ENCODE measurements at places on chromosomes 11 and 22.

GRCh38 chr11:46107780-46108179 lies 13.5 kb downstream of the PHF21A start:
- DNase-seq = no peak

- no peak for DNase-seq
Observed at GRCh38 chr22:24035296-24035695, 24.2 kb downstream of the CABIN1 start.

GRCh38 chr11:13874597-13874996 lies 87.9 kb upstream of the SPON1 start:
- no peak for DNase-seq

DNA sequence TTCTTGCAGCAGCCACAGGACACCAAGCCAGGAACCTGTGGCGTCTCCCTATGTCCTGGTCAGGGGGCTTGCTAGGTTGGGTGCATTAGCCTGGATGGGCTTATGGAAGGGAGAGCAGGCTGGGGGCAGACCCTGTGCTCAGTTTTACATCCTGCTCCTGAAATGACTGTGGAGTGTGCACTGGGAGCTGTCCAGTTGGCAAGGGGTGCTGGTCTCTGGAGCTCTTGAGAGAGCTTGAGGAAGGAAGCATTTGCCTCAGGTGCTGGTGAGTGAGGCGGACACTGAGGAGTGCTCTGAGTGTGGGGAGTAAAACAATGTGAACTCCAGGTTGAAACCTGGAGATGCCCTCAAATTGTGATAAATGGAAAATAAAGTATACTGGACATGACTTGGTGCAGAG lies 3.4 kb downstream of the SCGB1D4 start:
- DNase-seq = peak; percentile 13

DNA sequence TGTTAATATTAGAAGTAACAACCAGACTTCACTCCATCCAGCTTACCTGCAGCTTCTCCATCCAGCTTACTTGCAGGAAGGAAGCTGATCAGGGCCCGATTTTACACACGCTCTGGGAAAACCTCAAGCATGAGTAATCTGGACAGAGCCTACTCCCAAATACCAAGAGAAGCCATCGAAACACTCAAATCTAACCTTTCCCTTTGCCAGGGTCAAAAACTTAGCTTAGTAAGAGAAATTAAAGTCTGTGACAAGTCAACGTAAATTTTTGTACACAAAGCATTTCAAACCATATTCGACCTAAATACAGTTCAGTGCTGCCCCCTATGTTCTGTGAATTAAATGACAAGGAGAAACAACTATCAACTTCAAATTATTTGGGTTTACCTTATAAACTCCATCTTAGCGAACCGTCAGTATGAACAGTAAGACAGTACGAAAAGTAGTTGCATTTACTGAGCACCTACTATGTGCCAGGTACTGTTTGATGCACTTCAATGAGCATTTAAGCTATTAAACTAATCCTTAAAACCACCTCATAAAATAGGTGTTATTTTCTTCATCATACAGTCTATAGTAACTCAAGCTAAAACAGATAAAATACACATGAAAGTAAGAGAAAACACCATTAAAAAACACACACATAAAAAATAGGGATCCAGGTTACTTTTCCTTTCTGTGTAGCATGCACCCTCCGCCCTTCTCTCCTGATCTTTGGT lies 36.9 kb downstream of the ARFGAP3 start:
- peak; percentile 30 for DNase-seq

DNA sequence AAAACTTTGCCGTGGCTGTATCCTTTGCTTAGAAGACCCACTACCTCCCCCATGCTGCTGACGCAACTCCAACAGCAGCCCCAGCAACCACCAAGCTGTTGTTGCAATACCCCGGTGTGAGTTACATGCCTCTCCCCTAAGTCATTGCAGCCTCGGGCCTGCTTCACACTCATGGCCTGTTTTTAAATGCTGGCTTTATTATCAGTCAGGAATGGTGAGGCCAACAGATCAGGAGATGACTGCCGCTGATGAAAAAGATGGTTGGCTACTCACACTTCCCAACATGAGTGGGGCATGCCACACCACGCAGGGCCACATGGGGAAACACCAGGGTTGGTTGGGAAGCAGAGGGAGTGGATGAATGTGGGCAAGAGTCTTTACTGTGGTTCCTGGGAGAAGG lies 171.5 kb upstream of the SYT13 start:
- no peak for DNase-seq

GRCh38 chr11:126333142-126333541 lies 22.3 kb upstream of the ST3GAL4 start:
- no peak for DNase-seq

- no peak for DNase-seq
Observed at GRCh38 chr11:129417458-129417857, 41.8 kb downstream of the BARX2 start.

DNA sequence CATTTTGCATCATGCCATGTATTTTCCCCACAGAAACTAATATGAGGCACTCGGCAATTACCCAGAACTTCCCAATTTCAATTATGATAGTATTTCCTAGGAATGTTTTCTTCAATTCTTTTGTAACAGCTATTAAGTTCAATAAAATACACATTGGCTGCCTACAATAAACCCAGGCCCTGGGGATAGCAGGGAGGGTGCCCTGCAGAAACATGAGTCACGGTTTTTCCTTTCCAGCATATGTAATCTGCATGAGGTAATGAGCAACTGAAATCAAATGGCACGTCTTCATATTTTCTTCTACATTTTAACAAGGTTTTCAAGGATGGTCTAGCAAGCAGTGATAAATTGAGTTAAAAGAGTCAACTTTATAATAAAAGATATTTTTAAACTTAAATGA lies 32.0 kb downstream of the GUCY1A2 start:
- no peak for DNase-seq

- no peak for DNase-seq
Observed at GRCh38 chr11:104650234-104650633, 248.0 kb downstream of the CASP12 start.

GRCh38 chr11:117706322-117706814 lies 90.6 kb downstream of the DSCAML1 start:
- no peak for DNase-seq

DNA sequence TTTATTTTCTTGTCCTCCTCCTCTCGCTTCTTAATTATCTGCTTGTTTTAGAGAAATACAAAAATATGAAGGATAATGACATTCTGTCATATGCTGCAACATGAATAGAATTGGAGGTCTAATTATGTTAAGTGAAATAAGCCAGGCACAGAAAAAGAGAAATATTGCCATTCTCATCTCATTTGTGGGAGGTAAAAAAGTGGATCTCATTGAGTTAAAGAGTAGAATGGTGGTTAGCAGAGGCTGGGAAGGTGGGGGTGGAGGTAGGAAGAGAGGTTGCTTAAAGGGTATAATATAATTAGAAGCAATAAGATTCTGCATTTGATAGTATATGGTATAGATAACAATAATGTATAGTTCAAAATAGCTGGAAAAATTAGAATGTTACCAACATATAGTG lies 231.3 kb downstream of the JRKL start:
- no peak for DNase-seq

DNA sequence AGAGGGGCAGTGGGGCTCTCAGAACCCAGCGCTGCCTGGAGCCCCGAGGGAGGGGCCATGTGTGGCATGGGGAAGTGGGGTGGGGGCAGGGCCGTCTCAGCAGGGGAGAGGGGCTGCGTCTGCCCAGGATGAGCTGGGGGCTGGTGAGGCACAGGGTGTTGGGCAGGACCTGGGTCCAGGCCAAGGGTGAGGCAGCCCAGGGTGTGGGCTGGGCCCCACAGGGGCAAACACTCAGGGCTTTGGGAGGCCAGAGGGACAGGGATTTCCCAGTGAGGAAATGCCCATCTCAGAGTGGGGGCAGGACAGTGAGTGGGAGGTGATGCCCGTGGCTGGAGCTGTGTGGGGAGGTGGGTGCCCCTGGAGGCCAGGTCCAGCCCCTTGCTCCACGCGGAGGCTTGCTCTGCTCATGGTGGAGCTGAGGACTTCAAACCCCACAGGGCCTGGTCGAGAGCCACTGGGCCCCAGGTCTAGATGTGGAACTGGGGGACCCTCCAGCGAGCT lies 5.4 kb downstream of the PLXNB2 start:
- no peak for DNase-seq

DNA sequence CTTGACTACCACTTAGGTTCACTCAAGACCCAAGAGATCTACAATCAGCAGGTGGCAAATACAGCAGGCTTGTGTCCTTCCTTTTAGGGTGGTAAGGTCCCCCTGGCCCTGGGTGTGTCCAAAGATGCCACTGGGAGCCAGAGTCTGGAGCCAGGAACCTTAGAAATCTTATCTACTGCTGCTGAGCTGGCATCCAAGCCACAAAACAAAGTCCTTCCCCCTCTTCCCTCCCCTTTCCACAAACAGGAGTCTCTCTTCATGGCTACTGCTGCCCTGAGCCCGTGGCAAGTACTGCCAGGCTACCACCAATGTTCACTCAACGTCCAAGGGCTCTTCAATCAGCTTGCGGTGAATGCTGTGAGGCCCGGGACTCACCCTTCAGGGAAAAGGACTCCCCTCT lies 21.4 kb upstream of the AQP11 start:
- no peak for DNase-seq

- no peak for DNase-seq
Observed at GRCh38 chr11:19453651-19454257, 213.0 kb upstream of the E2F8 start.

DNA sequence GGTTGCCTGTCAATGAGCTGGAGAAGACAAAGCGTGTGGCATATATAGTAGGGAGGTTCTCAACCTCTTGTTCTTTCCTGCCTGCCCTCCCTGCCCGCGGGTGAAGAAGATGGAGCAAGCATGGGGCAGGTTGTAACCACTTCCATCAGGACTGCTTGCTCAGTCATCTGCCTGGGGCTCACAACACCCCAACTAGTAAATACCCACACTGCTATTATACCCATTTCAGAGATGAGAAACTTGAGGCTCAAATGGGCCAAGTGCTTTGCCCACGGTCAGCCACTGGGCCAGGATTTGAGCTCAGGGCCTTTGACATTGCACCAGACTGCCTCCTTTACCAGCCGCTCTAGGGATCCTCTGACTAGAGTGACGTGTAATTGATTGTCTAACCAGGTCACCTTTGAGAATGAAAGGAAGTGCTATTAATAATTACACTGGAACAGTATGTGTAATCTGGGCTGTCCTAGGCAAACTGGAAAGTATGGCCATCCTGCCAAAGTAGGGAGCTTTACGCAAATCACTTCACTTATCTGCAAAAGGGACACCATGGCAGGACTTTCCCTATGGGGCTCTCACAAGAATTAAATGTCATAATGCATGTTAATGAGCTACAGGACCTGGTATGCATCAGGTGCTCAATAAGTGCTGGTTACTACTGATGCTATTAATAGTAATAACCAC lies 2.8 kb upstream of the CDC42EP1 start:
- DNase-seq = no peak

DNA sequence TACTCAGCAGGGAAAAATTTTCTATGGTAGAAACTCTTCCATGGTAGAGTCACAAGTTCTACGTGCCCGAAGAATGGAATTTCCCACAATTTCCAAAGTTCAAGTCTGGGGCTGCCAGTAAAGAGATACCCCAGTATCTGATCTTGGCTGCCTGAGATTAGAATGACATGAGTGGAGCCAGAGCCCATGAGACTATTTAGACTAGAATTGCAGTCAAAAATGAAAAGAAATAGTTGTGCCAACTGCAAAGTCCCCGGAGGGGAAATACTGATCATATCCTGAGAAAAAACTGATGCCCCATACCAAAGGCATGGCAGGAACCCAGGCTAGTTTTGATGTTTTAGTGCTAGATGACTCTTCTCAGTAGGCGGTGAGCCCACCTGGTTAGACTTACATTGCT lies 11.2 kb downstream of the MAJIN start:
- DNase-seq = no peak

- no peak for DNase-seq
Observed at GRCh38 chr11:21427726-21428125, 758.3 kb downstream of the NELL1 start.

GRCh38 chr22:42171946-42172719 lies 41.5 kb upstream of the CYP2D6 start:
- no peak for DNase-seq

- no peak for DNase-seq
Observed at GRCh38 chr11:67600324-67601029, 6.3 kb upstream of the NDUFV1 start.

- DNase-seq = no peak
Observed at GRCh38 chr11:20451568-20451967, 64.1 kb downstream of the PRMT3 start.

DNA sequence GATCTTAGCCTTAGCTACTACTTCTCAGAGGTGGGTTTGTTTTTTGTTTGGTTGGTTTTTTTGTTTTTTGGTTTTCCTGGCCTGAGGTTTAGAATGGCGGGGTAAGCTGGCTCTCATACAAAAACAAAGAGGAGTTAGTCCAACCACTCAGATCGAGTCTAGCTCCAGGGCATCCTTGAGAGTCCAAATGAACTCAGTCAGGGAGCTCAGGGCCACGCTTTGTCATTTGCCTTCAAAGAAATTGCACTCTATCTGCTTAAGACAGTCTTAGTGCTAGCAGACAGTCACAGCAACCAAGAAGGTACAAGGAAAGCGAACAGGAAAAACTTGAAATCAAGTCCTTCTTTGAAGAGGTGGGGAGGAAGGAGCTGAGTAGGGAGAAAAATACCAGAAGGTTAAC lies 11.1 kb downstream of the C11orf42 start:
- no peak for DNase-seq

- no peak for DNase-seq
Observed at GRCh38 chr11:76162336-76163288, 43.7 kb downstream of the WNT11 start.

GRCh38 chr11:79415411-79415810 lies 25.4 kb downstream of the TENM4 start:
- no peak for DNase-seq
